Stimulated activated CD4-positive, alpha-beta T cell treated with anti-CD3 and anti-CD28 coated beads, Interleukin-1b, Interleukin-23, amount 100 ng/mL, for 48 hours (primary cell): ENCODE measurements at places on chromosomes 5 and 9.

DNA sequence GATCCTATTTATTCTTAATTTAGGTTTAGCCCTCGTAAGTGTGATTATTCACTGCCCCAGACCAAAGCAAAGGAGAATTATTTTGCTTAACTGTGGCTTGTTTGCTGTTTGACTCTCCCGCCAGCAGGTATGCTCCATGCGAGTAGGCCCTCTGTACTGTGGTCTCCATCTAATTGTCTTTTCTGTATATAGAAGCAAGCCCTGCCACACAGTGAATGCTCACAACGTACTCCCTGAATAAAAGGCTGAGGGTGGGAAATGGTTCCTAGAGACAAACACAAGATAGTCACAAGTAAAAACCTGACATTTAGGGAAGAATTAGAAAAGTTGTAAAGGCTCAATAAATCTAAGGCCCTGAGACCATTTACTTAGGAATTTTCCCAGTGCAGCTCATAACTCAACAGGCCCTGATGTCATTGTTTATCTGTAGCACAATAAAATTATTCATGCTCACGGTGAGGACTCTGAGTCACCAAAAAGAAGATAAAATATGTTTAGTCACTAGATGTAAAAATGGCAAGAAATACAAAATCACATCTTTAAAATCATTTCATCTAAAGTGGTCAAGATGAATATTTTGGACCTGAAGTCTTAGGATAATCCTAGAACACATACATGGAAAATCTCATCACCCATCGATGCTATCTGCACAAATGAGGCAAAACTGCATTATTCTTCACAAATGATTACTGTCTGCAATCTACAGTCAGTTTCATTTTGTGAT is 473.2 kb downstream of the ENC1 start:
- no peak for DNase-seq

- peak; percentile 33 for DNase-seq
These were observed 156.3 kb upstream of the IER5L start for GRCh38 chr9:129334105-129334935.

DNA sequence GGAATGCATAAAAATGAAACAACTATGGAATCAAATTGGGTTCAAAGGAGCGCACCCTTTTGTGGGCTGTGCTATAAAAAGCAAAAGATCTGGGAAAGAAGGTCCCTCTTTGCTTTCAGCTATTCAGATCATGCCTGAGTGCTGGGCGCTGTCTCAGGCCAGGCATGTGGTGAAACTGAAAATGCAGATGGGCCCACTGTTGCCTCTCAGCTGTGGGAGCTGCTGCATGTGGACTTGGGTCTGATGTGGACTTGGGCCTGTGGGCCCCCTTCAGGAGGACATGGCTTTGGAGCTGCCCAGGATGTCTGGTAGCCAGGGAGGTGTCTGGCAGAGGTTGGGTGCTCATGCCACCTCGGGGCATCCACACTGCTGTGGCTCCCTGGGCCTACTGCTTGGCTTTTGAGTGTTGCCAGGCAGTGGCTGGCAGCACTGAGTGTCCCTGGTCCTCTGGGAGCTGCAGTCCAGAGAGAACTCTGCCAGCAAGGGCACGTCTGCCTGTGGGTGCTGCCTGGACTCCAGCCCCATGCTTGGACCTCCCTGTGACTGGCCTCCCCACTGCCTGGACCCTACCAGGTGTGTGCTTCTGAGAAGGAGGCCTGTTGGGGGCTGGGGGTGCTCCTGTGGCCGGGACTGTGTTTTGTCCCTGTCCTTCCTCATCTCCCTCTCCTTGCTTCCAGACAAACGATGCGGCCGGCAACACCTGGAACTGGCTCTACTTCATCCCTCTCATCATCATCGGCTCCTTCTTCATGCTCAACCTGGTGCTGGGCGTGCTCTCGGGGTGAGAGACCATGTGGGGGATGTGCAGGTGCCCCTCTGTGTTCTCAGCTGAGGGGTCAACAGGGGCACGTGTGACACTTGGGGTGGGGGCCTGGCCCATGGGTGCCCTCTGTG is 74.3 kb downstream of the CACNA1B start:
- DNase-seq = no peak

GRCh38 chr5:137036640-137037039 is 462.5 kb downstream of the SPOCK1 start:
- no peak for DNase-seq

- DNase-seq = no peak
These were observed 23.8 kb upstream of the NPM1 start for GRCh38 chr5:171363846-171364245.

DNA sequence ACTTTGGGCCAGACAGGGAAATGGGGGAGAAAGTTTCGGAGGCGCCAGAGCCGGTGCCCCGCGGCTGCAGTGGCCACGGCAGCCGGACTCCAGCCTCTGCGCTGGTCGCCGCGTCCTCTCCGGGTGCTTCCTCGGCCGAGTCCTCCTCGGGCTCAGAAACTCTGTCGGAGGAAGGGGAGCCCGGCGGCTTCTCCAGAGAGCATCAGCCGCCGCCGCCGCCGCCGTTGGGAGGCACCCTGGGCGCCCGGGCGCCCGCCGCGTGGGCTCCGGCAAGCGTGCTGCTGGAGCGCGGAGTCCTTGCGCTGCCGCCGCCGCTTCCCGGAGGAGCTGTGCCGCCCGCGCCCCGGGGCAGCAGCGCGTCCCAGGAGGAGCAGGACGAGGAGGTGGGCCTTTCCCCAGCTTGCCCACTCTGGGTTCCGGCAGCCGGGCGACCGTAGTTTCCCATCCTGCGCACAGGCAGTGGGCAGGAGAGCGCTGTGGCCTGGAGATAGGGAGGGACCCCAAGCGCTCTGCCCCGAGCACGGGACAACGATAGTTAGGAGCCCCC is 516 bp downstream of the MAST4 start:
- peak; percentile 3 for DNase-seq

- DNase-seq = no peak
These were observed 492 bp downstream of the TENT2 start for GRCh38 chr5:79612667-79613198.

- peak; percentile 42 for DNase-seq
These were observed 73.6 kb downstream of the FAM114A2 start for GRCh38 chr5:153964880-153965645.

DNA sequence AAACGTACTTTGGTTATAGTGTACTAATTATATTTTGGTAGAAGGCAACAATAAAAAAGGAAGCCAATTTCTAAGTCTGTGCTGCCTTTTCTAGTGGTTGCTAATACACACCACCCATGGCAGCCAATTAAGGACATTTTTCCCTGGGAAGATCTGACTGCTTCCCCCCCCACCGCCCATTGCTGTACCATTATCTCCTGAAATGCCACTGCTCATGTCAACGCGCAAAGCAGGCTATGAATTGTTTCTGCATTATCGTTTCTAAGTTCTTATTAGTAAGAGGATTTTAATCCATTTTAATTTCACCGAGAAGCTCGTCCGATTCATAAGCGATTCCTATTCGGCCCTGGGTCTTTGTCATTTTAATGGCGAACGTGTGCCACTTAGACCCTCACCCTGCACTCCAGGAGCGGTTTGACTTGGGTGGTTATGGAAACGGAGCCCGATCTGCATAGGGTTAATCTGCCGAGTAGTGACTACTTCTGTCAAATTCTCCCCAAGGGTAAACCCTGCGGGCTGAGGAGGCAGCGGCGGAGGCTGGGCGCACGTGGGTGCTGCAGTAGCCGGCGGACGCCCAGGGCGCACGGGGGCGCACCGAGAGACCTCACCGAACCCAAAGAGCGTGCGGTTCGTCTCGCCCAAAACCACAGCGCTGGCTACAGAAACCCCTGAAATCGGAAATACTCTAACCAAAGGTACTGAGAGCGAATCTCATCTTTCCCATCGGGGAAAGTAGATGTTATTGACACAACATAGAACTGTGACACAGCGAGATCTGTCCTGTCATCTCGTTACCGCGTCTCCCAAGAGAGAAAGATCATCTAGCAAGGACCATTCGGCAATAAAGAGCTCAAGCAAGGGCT is 55.8 kb upstream of the SHC3 start:
- DNase-seq = peak; percentile 55

GRCh38 chr9:88746743-88747398 is 211.9 kb downstream of the NXNL2 start:
- DNase-seq = no peak

DNA sequence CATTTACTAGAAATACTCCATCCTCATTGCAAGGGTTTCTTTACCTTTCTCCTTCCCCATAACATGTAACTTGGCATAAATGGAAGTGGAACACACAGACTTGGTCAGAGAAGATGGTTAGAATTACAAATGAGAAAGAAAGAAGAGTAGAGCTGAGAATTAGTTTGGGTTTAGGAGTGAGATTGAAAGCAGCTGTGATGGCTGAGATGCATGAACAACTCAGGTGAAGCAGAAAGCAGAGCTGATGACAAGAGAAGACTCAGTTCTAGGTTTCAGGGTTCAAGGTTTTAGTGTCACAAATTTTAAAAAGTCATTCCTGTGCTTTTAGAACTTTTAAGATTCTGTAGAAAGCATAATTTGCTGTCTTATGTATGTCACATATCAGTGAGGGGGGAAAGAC is 54.0 kb downstream of the TMEM161B start:
- DNase-seq = no peak

GRCh38 chr5:61735531-61735930 is 403.5 kb downstream of the ZSWIM6 start:
- no peak for DNase-seq

- no peak for DNase-seq
These were observed 150.8 kb downstream of the GRIA1 start for GRCh38 chr5:153641183-153641688.

DNA sequence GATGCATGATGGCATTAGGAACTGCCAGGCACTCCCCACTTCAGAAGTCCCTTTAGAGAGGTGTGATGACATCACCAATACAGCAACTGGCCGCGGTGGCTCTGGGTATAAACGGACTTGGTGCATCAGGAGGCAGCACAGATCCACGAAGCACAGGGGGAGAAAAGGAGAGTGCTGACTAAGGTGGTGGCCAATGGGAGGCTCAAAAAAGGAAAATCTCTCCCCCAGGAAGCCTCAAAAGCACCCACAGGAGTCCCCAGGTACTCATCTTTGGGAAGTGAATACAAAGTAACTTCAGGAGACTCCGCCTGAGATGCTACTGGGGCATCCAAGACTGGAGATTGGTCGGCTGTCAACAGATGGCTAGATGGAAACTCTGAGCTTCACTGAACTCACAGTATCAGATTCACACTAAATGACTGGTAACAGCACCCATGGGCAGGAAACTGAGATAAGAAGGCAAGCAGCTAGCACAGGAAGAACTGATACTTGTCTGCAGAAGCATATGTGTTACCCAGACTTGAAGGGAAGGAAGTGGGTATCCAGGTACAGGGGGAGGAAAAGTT is 7.6 kb downstream of the TTC39B start:
- peak; percentile 77 for DNase-seq

- DNase-seq = no peak
These were observed 40.4 kb downstream of the LIX1 start for GRCh38 chr5:97102010-97102470.

- DNase-seq = no peak
These were observed 3.2 kb upstream of the IRX2 start for GRCh38 chr5:2754581-2755075.

GRCh38 chr5:148776261-148776660 is 50.1 kb upstream of the ADRB2 start:
- no peak for DNase-seq

DNA sequence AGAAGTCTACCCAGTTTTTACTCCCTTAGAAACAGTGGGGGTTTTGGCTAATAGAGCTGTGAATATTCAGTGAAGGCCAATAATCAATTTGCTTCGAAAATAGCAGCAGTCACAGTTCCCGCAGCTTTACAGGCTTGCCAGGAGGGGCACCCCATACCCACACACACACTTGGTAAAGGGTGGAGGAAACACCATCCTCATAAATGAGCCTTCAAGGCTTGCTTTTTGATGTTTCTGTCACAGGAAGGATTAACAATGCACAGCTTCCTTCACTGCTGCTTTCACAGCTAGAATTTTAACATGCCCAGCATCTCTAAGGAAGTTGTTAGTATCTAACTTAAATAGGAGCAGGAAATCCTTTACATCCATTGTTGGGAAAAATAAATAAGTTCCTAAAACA is 1247.5 kb upstream of the C9orf72 start:
- DNase-seq = no peak

GRCh38 chr5:115557667-115558387 is 13.3 kb upstream of the FEM1C start:
- DNase-seq = no peak

DNA sequence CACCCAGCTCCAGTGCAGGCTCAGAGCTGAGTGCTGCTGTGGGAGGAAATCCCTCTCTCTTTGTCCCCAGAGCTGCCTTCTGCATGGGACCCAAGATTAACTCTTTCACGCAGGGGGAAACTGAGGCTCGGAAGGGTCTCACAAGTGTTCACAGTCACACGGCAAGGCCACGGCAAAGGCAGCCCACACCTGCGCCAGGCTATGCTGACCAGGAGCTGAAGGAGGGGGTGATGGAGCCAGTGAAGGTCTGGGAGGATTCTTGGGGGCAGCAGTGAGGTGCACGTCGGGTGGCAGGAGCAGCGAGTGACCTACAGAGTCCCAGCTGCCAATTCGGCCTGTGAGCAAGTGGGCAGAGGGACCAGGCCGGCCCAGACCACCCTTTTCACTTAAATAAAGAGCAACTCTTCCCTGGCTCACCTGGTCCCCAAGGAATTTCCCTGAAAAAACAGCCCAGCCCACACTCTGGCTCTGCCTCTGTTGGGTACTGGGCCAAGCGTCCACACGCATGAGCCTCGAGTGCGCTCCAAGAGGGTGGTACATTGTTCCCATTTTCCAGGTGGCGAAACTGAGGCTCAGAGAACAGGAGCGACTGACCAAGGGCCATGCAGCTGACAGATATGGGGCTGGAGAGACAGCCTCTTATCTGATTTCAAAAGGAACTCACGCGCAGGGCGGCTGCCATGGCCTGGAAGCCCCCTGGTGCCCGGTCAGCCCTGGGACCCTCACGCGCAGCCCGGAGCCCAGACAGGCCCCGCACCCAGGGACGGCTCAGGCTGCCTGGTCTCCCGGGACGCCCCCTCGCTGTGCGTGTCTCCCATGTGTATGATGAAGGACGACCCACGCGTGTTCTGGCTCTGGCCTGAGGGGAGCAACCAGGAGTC is 28.2 kb downstream of the SARDH start:
- no peak for DNase-seq

DNA sequence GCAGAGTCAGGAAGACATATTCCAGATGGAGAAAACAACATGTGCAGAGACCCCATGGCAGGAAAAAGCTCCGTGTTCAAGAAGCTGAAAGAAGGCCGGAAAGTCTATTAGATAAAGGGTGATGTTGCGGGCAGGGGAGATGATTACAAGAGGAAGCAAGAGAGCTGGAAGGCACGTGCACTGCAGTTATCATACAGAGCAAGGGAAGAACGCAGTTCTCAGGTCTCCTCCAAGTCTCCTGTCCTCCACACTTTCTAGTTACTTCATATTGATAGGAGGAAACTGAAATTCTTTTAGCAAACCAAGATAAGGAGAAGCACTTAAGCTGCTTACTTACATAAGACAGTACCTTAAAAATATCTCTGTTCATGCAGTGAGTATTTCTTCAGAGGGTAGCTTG is 58.3 kb upstream of the PLPP6 start:
- DNase-seq = no peak

DNA sequence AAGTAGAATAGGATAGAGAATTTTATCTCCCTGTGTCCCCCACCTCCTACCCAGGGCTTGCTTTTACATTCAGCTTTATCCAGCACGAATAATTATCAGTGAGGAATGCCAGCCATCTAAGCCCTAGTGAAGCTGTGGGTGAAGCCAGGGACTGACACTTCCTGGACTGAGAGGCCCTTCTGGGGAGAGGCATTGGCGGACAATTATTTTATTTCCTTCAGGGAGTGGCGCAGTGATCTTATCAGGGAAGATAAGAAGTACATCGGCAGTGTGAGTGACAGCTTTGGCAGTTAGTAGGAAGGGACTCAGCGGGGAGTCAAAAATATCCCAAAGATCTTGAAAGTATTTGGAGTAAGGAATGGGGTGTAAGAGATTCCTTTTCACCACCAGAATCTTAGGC is 34.9 kb upstream of the RPS23 start:
- DNase-seq = no peak
